ENCODE measurements at places on chromosomes 7 and 10. TPM values are rescaled to one million over a fixed set of nuclear protein-coding genes. Genes with fewer than 3 reads are reported as not detected.
A peak's percentile ranks its signal among the peaks of the same experiment; 100 is the strongest.

- H3K36me3 ChIP-seq: no peaks in the 10 kb centered on the region
- no peaks in the 10 kb centered on the region for H3K27me3 ChIP-seq
- H3K27ac ChIP-seq: no peak overlapping the region
- no peaks in the 10 kb centered on the region for H3K4me1 ChIP-seq
- no peak for DNase-seq
- H3K4me3 ChIP-seq: no peak overlapping the region
These were observed 41.3 kb upstream of the ADRA2A start for GRCh38 chr10:111035542-111035941.

DNA sequence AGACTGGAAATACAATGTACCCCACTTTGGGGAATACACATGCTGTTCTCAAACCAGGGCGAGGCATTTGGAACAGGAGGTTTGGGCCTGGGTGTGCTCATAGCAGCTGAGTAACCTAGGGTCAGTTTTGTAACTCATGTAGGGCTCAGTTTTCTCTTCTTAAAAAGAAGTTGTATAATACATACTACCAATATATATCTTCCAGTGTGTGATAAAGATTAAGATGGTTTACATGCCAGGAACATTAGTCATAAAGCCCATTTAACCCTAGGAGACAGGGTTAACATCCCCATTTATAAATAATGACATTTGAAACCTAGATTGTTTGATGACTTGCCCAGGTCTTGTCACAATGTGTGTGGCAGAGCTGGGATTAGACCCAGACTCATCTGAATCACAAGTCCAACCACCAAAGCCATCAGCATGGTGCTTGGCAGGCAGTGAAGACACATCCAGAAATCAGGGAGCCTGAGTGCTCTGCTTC is 6.0 kb downstream of the AKR1B10 start:
- H3K27me3 ChIP-seq: peaks cover 11% of the 10 kb centered on the region
- H3K27ac ChIP-seq: no peak overlapping the region
- no peak for DNase-seq
- H3K4me1 ChIP-seq: peaks cover 4% of the 10 kb centered on the region
- H3K36me3 ChIP-seq: no peaks in the 10 kb centered on the region

DNA sequence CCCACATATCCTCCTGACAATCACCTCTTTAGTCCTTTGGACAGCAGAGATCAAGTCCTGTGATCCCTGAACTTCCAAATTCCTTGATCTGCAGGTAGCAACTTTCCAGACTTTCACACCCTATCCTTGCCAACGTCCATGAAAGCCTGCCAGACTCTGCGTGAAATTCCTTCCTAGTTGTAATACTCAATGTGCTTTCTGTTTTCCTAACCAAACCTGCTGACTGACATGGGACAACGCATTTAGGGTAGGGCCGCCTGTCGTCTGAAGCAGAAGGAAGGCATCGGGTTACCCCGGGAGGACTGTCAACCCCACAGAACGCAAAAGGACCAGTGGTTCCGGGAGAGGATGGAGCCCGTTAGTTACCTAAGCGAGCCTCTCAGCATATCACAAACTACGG is 23.9 kb downstream of the ITGA8 start:
- no peak overlapping the region for H3K27ac ChIP-seq
- H3K4me1 ChIP-seq: no peaks in the 10 kb centered on the region
- H3K4me3 ChIP-seq: no peak overlapping the region
- H3K36me3 ChIP-seq: no peaks in the 10 kb centered on the region
- H3K27me3 ChIP-seq: no peaks in the 10 kb centered on the region

GRCh38 chr7:131502810-131503508 is 53.5 kb downstream of the PODXL start:
- no peak overlapping the region for H3K4me3 ChIP-seq
- DNase-seq: peak; percentile 67
- peaks cover 50% of the 10 kb centered on the region for H3K36me3 ChIP-seq

DNA sequence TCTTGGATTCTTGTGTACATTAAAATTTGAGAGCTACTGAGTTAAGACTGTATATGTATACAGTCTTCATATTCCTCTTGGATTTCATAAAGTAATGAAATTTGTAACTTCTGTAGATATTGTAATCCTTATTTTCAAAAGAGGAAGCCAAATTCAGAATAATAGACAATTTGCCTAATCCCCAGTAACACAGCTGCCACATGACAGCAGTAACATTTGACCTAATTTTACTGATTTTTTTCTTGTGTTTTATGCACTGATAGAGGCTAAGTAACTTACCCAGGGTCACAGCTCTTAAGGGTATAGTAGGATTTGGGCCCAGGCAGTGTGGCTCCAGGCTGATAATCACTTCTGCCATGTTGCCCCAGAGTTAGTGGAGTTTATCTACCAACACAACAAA is 40.4 kb upstream of the IL6 start:
- no peak overlapping the region for H3K4me3 ChIP-seq
- DNase-seq: no peak
- no peaks in the 10 kb centered on the region for H3K4me1 ChIP-seq
- no peaks in the 10 kb centered on the region for H3K36me3 ChIP-seq

DNA sequence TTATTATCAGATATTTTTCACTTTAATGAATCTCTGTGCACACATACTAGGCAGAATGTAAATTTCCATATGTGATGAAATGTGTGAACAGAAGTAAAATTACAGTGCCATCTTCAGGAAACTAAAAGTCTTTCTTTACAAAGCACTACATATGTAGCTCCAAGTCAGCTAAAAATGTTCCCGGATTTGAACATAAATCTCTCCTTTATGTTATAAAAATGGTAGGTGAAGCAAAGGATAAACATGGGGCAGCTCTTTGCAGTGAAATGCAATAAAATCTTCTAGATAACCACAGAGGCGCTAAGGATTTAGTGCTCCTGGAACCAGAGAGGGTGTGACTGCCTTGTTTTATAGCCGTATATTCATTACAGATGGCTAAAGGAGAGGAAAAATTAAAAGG is 104.9 kb upstream of the C7orf33 start:
- no peak for DNase-seq
- no peak overlapping the region for H3K4me3 ChIP-seq
- no peaks in the 10 kb centered on the region for H3K4me1 ChIP-seq
- peaks cover 29% of the 10 kb centered on the region for H3K27me3 ChIP-seq
- H3K27ac ChIP-seq: no peak overlapping the region
- no peaks in the 10 kb centered on the region for H3K36me3 ChIP-seq

DNA sequence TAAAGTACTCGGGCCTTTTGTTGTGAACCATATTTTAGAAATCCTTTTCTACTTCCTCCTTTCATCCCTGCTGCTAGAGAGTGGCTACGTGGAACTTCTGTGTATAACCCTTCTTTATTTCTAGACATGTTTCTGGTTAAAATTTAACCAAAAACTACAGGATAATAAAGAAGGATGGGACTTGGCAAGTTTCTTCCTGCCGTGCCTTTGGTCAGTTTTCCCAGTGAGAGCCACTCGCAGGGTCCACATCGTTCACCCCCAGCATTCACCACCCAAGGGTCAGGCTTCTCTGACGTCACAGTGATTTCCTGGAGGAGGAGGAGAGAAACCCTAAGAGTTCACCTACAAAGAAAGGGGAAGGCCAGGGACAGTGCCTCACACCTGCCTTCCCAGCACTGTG is 45.4 kb downstream of the NKX6-2 start:
- H3K27me3 ChIP-seq: no peaks in the 10 kb centered on the region
- no peaks in the 10 kb centered on the region for H3K36me3 ChIP-seq
- H3K4me1 ChIP-seq: peaks cover 20% of the 10 kb centered on the region
- no peak overlapping the region for H3K27ac ChIP-seq
- H3K4me3 ChIP-seq: no peak overlapping the region

DNA sequence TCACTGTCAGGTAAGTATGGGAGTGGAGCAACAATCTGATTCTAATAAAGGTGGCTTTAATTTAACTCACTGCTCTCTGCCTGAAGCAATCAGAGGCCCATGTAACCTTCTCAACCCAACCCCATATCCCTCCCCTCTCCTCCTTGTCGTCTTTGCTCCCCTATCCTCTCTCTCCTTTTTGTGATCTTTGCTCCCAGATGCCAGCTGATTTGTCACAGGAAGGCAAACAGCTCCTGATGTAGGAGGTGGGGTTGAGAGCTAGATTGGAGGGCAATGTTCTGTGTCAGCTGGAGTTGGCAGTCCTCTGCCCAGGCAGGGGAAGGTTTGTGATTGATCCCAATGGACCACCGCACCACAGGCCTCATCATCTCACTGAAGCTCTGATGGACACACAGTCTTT is 101.4 kb upstream of the PIK3CG start:
- no peak for DNase-seq
- H3K4me1 ChIP-seq: peaks cover 6% of the 10 kb centered on the region
- H3K27me3 ChIP-seq: no peaks in the 10 kb centered on the region
- no peaks in the 10 kb centered on the region for H3K36me3 ChIP-seq

- no peak overlapping the region for H3K4me3 ChIP-seq
- DNase-seq: no peak
- H3K4me1 ChIP-seq: peaks cover 74% of the 10 kb centered on the region
- no peaks in the 10 kb centered on the region for H3K27me3 ChIP-seq
- peaks cover 7% of the 10 kb centered on the region for H3K36me3 ChIP-seq
- peak overlapping the region; percentile 79 for H3K27ac ChIP-seq
These were observed 275.1 kb upstream of the KLF14 start for GRCh38 chr7:131008840-131009711.

DNA sequence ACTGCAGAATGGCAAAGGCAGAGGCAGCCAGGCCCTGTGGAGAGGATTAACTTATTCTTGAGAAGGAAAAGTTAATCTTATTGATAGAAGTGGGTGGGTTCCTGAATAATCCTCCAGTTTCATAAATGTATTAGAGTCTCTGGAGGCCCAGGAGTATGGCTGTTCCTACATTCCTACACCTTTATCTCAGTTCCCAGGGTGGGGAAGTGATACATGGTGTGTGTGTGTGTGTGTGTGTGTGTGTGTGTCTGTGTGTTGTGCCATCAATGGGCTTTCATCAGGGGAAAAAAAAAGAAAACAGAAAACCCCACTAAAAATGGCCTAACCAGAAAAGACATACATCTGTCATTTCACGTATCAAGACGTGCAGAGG is 22.0 kb upstream of the GSDME start:
- H3K36me3 ChIP-seq: no peaks in the 10 kb centered on the region
- peak overlapping the region; percentile 44 for H3K27ac ChIP-seq
- no peaks in the 10 kb centered on the region for H3K27me3 ChIP-seq

- H3K27ac ChIP-seq: no peak overlapping the region
- H3K4me3 ChIP-seq: no peak overlapping the region
- no peaks in the 10 kb centered on the region for H3K27me3 ChIP-seq
- peaks cover 62% of the 10 kb centered on the region for H3K36me3 ChIP-seq
- no peak for DNase-seq
- no peaks in the 10 kb centered on the region for H3K4me1 ChIP-seq
These were observed 25.9 kb downstream of the TIMM23 start for GRCh38 chr10:45997994-45998763.

GRCh38 chr7:127239814-127240213 is 12.9 kb downstream of the GRM8 start:
- no peak overlapping the region for H3K4me3 ChIP-seq
- H3K36me3 ChIP-seq: no peaks in the 10 kb centered on the region
- DNase-seq: no peak
- H3K4me1 ChIP-seq: no peaks in the 10 kb centered on the region
- H3K27ac ChIP-seq: no peak overlapping the region
- peaks cover 82% of the 10 kb centered on the region for H3K27me3 ChIP-seq

DNA sequence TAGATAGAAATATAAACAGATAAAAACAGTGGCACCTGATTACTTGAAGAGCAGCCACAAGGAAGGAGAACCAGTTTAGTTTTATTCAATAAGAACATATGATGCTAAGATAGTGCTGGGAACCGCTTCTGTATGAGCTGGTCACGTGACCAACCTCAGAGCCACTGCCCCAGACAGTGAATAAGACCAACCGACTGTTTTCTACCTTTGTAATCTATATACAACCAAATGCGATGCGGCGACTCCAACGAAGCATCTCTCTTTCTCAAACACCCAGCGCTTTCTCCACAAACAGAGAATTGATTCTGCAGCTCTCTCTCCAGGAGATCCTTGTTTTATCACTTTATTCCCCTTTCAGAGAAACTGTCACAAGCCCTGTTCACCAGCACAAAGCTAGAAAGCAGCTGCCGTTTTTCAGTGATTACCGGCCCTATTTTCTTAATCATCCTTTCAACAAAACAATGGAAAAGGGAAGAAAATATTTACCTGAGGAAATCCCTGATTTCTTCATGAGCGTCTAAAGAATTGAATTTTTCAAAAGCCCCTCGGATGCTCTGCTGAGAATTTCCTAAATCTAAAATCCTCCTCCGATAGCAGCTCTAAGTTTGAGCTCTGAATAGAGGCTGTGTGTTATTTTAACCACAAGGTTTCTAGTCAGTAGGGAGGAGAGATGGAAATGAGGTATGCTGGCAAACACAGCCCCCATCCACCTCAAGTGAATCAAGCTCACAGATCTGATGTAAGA is 55.7 kb upstream of the JCAD start:
- no peak overlapping the region for H3K27ac ChIP-seq
- DNase-seq: no peak
- no peaks in the 10 kb centered on the region for H3K36me3 ChIP-seq

FOXK1 gene
- 18.3 TPM for total RNA-seq

CYP2C19 gene
- total RNA-seq: not detected

All from left ventricle myocardium inferior (tissue), 1 donor.